ENCODE measurements at places on chromosomes 6 and 20. TPM values are rescaled to one million over a fixed set of nuclear protein-coding genes. Genes with fewer than 3 reads are reported as not detected.

Gene POU3F2
- total RNA-seq, result not detected

Gene KIAA0408
- total RNA-seq, result 1.3 TPM

Gene TCF19
- total RNA-seq, result 1.6 TPM

Gene SLA2
- 0.34 TPM for total RNA-seq

Gene FOXA2
- total RNA-seq, result 16.1 TPM

Gene DSE
- total RNA-seq, result 1.8 TPM

Gene ZC3H12D
- total RNA-seq, result 0.90 TPM

Gene BCAS1
- 0.28 TPM for total RNA-seq

Gene PHF10
- total RNA-seq, result 19.9 TPM

Gene CBFA2T2
- total RNA-seq, result 7.8 TPM

Gene GABRR2
- total RNA-seq, result 0.31 TPM

Gene PDYN
- total RNA-seq, result not detected

Gene PHACTR3
- total RNA-seq, result not detected

Gene BPI
- 0.66 TPM for total RNA-seq

Gene INSM1
- 3.8 TPM for total RNA-seq

Gene EDN3
- total RNA-seq, result 4.6 TPM

Gene TEAD3
- total RNA-seq, result 4.2 TPM

Gene ENPP5
- 12.4 TPM for total RNA-seq

Gene AVP
- total RNA-seq, result not detected

Gene GLP1R
- 6.6 TPM for total RNA-seq

Gene PTCRA
- not detected for total RNA-seq

Gene CGA
- total RNA-seq, result 0.16 TPM

Gene TRIM40
- total RNA-seq, result not detected

Gene GNRH2
- not detected for total RNA-seq
